ENCODE measurements at places on chromosomes 5 and 9.

GRCh38 chr5:10115669-10116068, 134.0 kb downstream of the ATPSCKMT start:
- DNase-seq = no peak

- no peak for DNase-seq
These were observed 117.7 kb downstream of the MARCHF3 start for GRCh38 chr5:126912616-126913200.

- DNase-seq = no peak
These were observed 20.7 kb upstream of the ERMP1 start for GRCh38 chr9:5853617-5854016.

DNA sequence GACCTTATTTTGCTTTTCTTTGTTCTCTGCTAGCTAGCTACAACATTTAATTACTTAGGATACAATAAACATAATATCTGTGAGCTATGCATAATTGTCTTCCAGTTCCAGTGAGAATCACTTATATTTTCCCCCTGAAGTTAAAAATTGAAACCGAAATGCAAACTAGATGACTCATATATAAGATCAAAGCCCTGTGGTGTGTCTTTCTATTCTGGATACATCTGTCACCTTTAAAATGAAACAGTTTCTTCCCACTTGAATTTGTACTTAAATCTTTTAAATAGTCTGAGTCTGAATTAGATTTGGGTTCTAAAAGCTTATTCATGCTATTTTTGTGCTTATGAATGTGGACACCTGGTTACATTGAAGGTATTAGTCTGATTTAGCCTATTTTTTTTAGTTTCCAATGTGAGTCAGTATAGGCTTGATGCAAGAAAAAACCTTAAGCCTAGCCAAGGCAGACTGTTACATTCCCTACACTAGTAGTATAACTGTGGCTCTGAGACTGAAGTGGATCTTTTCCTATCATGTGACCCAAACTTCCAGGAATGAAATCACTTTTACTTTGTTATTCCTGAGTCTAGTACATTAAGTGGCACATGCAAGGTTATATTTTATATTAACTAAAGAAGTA, 703.5 kb upstream of the RGMB start:
- no peak for DNase-seq

GRCh38 chr9:93345643-93346230, 105.7 kb upstream of the FAM120A start:
- peak; percentile 58 for DNase-seq

DNA sequence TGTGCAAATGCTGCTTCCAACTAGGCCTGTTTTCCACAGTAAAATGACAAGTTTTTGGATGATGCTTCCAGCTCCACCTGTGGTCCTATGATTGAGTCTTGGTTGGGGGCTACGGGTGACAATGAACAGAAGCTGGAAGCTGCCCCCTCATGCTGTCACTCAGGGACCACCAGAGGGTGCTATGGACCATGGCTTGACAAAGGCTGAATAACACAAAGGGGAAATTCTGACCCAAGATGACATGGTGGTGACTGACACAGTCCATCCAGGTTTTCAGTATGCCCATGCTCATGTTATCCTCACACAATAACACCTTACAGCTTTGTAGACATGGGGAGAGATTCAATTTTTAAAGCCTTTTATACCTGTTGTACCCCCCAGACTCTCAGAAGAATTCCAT, 23.9 kb upstream of the SAP30L start:
- no peak for DNase-seq

DNA sequence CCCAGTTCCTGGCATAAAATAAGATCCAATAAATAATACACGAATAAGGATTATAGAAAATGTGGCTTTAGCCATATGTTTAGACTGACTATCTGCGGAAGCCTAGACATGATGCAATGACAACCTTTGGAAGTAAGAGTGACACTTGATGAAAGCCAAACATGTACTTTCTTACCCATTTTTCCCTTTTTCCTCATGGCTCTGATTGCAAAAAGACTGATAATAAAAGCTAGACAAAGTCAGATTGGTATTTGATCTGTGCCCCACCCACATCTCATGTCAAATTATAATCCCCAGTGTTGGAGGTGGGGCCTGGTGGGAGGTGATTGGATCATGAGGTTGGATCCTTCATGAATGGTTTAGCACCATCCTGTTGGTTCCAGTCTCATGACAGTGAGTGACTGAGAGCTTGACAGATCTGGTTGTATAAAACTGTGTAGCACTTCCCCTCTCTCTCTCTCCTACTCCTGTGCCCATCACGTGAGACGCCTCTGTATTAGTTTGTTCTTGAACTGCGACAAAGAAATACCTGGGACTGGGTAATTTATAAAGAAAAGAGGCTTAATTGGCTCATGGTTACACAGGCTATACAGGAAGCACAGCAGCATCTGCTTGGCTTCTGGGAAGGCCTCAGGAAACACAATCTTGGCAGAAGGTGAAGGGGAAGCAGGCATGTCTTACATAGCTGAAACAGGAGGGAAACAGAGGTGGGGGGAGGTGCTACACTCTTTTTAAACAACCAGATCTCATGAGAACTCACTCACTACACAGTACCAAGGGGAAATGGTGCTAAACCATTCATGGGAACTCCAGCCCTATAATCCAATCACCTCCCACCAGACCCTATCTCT, 243.4 kb upstream of the PIK3R1 start:
- DNase-seq = no peak

- no peak for DNase-seq
These were observed 8.9 kb downstream of the RNF44 start for GRCh38 chr5:176528301-176528700.

DNA sequence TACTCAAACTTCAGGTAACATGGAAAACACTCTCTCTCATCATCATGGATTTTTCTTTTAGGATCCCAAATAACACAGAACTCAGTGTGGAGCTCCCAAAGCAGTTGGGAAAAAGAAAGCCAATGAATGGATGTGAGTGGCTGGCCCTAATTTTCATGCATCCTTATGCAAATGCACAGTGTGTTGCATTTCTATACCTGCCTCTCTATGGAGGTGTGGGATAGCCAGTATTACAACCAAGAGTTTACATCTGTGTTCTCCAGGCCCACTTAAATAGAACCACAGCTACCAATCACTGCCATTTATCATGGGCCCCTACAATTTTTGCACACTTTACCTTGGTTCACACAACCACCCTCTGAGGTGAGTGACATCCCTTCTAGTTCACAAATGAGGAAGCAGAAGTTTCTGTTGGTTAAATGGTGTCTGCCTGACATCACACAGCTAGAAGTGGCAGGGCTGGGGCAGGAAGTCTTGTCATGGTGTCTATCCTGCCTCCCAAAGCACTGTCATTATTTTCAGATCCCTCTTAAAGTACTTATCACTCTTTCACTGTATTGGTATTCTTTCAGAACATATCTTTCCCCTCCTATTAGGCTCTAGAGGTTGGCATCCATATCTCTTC, 17.3 kb downstream of the MAMDC2 start:
- DNase-seq = no peak

DNA sequence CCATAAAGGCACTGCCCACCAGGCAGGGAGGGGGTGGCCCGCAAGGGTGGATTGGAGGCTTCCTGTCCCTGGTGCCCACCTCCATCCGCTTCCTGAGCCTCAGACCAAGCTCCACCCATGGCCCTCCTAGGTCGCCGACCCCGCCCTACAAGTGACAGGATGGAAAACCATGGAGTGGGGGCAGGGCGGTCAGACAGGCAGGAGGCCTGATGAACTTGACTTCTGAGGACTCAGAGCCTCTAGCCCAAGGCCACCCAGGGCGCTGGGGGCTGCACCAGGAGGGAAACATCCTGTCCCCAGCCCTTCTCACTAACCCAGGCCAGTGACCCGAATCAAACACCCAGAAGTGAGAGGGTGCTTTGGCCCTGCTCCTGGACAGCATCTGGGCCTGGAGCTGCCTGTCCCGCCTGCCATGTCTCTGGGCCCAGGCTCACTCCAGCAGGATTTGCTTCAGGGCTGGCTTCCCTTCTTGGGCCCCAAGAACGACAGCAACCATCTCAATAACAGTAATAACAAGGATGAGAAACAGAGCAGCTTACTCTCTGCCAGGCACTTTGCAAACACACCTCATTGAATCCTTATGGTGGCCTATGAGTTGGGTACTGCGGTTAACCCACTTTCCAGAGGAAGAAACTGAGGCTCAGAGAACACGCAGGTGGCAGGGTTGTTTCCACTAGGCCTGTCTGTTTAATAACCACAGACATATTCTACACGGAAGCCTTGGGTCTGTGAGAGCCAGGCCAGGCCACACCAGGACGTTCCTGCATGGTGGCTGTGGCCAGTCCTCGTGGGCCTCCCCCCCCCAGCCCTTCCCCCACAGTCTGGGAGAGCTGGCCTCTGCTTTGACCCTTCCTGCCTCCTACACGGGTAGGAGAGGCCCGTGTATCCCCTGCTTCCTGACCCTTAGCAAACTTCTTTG, 4.4 kb upstream of the ST6GALNAC6 start:
- DNase-seq = no peak

GRCh38 chr5:40165106-40165788, 514.5 kb upstream of the PTGER4 start:
- no peak for DNase-seq

GRCh38 chr5:73950441-73950873, 324.5 kb downstream of the ARHGEF28 start:
- DNase-seq = no peak

- peak; percentile 71 for DNase-seq
These were observed 43.1 kb downstream of the TMEM174 start for GRCh38 chr5:73215891-73216610.

GRCh38 chr5:178152491-178153444, 917 bp downstream of the NHP2 start:
- DNase-seq = no peak

GRCh38 chr9:136829412-136829811, 12.9 kb upstream of the AJM1 start:
- DNase-seq = no peak

DNA sequence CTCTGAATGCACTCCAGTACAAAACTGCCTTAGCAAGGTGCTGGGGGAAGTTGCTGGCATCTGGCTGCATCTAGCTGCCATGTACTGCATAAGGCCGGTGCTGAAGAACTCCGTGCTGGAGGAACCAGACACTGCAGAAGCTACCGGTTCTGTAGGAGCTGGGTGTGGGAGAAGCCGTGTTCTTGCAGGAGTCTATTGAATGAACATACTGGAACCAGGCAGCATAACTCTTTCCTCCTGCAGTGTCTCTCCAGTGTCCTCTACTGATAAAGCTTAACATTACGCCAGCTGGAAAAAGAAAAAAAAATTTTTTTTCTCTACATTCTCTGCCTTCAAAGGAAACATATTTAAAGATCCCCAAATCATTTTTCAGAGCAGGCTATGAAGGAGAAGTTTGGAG, 38.5 kb downstream of the VPS13A start:
- DNase-seq = peak; percentile 7

GRCh38 chr5:17907094-17907493, 272.8 kb downstream of the TAF11L14 start:
- DNase-seq = no peak

DNA sequence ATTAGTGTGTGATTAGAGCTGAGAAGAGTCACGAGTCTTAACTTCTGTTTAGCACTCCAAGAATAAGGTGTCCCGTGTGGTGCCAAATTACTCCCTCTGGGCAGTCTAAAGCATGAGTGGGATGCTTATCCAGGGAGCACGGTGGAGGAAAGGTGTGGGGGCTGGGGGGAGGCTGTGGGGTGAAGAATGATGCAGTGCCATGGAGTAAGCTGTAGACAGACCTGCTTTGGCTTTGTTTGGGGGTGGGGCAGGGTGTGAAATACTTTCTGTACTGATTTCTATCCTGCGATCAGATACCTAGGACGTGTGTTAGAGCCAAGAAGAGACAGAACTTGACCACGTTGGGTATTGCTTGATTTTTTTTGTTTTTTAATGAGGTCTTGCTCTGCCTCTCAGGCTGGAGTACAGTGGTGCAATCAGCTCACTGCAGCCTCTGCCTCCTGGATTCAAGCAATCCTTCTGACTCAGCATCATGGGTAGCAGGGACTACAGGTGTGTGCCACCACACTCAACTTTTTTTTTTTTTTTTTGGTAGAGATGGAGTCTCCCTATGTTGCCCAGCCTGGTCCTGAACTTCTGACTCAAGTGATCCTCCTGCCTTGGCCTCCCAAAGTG, 232.8 kb downstream of the MAN2A1 start:
- no peak for DNase-seq

DNA sequence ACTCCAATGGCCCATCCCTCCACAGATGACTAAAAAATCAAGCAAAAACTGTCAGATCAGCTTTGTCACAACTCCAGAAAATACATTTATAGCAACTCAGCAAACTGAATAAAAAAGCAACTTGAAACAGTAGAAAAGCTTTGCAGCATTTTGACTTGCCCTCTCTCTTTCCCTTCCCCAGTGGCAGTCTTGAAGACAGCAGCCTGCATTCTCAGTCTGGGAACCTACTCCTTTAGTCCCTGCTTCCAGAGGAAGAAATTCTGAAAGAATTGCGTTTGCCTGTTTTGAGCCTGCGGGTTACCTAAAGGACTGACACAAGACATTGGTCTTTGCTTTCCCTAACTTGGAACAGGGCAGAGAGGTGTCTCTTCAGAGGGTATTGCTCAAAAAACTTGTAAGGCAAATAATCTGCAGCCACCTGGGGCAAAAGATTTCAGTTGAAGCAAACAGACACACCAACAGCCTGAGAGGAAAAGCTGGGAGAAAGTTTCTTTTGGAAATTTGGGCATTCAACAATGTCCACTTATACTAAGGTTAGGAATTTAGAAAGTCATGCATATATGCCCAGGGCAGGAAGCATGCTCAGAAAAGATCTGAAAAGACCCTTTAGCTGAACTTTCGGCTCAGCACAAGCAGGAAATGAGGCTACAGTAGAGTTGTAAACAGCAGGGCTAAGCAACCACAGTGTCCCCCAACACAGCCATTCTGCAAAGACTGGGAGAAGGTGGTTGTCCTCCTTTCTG, 15.2 kb upstream of the SLC35D2 start:
- no peak for DNase-seq

GRCh38 chr5:144583541-144584449, 413.1 kb downstream of the KCTD16 start:
- no peak for DNase-seq

GRCh38 chr5:55892479-55892878, 41.3 kb downstream of the IL31RA start:
- no peak for DNase-seq

GRCh38 chr5:77308154-77308960, 97.9 kb downstream of the PDE8B start:
- DNase-seq = no peak

- no peak for DNase-seq
These were observed 30.0 kb downstream of the PLPP7 start for GRCh38 chr9:131319486-131319885.

DNA sequence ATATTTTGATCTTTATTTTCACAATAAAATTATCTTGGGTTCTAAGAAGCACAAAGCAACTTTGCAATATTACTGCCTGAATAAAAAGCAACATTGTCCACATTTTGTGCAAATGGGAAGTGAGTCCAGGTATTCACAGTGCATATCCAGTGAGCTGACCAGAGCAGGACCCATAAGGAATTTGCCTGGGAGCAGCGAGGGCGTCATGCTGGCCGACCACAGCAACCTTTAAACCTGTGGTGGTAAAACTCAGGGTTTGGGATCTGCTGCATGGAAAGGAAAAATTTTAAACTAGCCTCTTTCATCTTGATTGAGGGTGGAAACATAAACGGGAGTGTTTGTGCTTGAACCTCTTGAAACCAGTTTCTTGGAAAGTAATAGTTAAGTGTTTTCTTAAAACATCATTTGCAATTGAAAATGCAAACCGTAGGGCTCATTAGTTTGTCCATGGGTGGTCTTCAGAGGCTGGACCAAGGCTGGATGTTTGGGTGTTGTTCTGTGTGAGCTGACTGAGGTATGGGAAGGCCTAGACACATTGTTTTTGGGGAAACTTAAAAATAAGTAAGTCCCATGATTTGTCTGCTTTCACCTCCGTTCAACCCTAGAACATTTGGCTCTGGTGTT, 85.0 kb upstream of the ANKH start:
- no peak for DNase-seq
